Kidney (tissue), 22 donors: ENCODE measurements at places on chromosomes 16 and 17.
A peak's percentile ranks its signal among the peaks of the same experiment; 100 is the strongest.

- no peak for DNase-seq
These were observed 11.0 kb downstream of the MPO start for GRCh38 chr17:58269557-58270291.

GRCh38 chr17:2943981-2944380, 119.4 kb downstream of the OR1D5 start:
- DNase-seq = no peak

GRCh38 chr16:87780385-87780989, 14.7 kb upstream of the KLHDC4 start:
- no peak for DNase-seq

GRCh38 chr17:7884581-7885366, 3.8 kb upstream of the CHD3 start:
- DNase-seq = peak; percentile 25

DNA sequence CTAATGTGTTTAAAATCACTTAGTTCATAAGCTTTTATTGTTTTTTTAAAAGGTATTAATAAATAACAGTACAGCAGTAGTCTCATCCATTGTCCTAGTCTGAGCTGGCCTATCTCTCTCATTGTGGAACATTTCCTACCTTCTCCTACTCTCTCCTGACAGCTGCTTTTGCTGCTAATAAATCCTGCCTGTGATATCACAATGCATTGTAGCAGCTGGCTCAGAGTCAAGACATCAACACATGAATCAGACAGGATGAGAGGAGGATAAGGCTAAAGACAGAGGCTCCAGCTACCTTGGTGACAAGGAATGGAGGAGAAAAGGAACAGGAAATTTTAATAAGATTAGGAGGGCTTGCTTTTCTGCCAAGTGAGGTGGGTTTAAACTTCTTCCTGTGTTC, 626.1 kb downstream of the HS3ST4 start:
- no peak for DNase-seq

DNA sequence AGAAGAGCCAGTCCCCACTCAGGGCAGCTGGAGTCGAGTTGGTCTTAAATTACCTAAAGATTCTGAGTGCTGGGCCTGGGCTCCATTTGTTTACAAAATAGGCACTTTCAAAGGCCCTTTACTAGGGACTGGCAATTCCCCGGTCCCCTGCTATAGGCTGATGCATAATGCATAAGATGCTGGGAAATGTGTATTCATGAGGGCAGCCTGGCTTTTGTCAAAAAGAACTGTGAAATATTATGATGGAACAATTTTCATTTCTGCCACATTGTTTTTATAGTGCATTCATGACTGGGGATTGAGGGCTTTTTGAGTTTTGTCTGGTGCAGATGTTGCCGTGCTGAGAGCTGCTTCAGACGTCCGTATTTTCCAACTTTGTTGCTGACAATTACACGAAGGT, 617.0 kb upstream of the CDH5 start:
- DNase-seq = no peak
